CD4-positive, alpha-beta T cell treated with Interleukin-15 for 4 hours (primary cell): ENCODE measurements at places on chromosomes 12 and 14.

- no peak for DNase-seq
Observed at GRCh38 chr14:47022721-47023120, 371.1 kb upstream of the RPL10L start.

DNA sequence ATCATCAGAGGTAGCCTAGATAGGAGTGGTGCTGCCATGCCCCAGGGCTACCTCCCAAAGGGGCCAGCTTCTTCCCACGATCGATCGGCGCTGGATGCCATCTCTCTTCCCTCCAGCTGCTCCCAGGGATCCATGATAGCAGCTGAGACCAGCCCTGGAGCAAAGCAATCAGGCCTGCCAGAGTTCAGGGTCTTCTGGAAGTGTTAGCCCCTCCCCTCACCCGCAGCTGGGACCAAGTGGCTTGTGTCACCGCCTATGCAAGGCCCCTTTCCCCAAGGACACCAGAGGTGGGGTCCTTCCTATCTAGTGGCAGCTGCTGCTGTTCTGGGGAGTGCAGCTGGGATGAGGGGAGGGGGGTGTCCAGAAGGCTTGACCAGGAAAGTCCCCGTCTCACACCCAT, 87.0 kb downstream of the IRF2BPL start:
- DNase-seq = no peak

DNA sequence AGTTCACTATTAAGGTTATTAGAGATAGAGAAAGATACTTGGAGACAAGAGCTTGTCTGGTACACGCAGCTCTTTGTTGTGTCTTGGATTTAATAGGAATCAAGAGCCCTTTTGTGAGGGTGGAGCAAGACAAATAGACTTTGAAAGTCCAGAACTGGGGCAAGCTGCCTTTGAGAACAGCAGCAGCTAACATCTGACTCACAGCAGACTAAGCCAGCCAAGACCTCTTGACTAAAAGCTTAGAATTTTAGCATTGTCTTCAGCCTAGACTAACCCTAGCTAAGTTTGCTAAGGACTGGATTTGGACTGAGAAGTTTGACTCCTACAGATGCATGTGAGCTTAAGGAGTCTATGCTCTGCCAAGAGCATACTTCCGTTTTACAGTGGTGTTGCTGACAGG, 201.9 kb upstream of the RBM19 start:
- no peak for DNase-seq

DNA sequence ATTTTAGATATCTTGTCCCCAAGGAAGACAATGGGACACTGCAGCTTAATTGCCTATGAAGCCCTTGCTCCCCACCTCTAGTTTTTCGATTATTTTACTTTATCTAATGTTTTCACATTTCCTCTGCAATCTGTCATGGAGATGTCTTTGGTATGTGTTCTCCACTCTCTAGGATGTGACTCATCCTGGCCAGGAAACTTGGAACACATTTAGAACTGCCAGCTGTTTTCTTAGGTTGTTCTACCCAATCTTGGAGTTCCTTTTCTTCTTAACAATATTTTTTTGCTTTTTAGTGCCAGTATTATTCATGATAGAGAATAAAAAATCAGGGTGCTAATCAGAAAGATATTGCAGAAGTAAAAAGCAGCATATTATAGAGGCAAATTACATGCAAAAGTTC, 101.7 kb upstream of the CLEC14A start:
- DNase-seq = no peak

DNA sequence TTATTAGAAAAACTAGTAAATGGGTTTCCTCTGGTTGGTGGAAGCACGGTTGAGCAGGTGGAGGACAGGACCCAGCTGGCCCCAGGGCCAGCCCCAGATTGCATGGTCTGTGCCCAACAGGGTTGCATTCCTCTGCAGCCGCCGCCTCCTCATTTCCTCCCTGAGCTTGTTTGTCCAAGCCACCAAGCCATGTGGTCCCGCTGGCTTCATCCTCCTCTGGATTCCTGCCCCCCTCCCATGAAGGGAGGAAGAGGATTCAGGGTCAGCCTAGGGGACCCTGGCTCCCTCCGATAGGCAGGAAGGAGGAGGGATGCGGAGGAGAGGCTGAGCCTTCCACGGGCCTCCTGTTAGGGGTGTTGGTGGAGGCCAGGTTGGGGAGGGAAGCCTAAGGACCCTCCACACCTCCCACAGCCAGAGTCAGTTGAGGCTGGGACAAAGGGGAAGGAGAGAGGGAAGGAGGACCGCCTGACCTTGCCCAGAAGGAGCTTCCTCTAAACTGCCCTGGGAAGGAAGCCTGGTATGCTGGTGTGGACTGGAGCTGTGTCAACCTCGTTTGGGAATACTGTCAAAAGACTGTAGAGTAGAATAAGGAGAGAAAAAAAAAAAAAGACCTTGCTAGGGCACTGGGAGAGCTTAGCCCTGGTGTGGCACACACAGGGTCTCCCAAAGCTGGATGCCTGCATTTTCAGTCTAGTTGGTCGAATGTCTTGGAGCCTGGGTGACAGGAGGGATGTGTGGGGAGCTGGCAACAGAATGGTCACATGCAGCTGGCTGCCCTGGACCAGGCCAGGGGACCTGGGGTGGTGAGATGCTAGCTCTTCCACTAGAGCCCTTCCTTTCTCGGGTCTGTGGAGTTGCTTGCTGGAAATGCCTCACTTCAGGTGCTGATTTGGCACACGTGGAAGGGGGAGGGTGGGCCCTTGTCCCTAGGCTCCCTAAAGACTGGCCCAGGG, 42.4 kb downstream of the PLEKHG3 start:
- DNase-seq = no peak
